ENCODE measurements at places on chromosomes 13 and 19.

DNA sequence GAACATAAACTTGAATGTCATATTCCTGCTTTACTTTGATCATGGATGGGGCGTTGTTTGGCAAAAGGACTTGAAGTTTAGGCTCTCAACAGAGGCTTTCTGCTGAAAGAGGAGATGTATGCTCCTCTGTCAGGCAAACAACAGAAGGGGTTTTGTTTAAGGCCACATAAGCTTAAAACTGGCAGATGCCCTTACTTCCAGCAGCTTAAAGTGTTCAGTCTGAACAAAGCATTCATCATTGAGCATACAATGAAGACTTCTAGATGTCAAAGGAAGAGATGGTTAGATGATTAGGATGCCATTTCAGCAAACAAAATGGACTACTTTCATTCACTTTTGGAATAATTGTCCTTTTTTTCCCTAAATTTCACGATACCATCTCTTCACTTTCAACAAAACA, 484.5 kb downstream of the SLITRK6 start:
- DNase-seq = no peak

- no peak for DNase-seq
These were observed 4.7 kb upstream of the MYBPC2 start for GRCh38 chr19:50427997-50428425.

DNA sequence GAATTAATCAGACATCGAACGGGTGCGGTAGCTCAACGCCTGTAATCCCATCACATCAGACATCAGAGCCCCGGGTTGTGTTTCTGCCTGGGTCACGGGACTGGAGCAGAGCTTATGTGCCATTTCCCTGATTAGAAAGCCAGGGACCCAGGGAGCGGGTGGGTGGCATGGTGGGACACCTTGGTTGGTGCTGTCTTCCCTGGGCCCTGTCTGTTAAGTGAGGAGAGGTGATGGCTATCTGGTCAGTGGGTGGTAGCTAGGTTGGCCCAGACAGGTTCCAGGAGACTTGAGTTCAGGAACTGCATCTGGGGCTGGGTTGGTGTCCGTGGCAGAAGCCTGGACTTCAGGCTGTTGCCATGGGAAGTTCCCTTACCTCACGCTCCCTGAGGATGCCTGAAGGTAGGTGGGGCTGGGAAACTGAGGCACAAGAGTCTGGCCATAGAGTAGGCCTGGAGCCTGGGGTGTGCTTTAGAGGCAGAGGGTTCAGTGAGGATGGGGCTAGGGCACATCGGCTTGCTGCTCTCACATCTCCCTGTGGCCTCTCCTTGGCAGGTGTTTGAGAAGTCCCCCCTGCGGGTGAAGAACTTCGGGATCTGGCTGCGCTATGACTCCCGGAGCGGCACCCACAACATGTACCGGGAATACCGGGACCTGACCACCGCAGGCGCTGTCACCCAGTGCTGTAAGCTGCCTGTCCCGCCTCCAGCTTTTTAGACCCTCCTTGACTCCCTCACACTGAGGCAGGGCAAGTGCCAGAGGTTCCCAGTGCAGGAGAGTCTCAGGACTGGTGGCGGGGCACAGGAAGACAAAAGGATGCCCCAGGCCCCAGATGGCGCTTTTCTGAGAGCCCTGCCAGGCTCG, 2.1 kb downstream of the RPL18A start:
- DNase-seq = no peak

GRCh38 chr19:11137542-11138384, 17.8 kb downstream of the SPC24 start:
- peak; percentile 95 for DNase-seq

DNA sequence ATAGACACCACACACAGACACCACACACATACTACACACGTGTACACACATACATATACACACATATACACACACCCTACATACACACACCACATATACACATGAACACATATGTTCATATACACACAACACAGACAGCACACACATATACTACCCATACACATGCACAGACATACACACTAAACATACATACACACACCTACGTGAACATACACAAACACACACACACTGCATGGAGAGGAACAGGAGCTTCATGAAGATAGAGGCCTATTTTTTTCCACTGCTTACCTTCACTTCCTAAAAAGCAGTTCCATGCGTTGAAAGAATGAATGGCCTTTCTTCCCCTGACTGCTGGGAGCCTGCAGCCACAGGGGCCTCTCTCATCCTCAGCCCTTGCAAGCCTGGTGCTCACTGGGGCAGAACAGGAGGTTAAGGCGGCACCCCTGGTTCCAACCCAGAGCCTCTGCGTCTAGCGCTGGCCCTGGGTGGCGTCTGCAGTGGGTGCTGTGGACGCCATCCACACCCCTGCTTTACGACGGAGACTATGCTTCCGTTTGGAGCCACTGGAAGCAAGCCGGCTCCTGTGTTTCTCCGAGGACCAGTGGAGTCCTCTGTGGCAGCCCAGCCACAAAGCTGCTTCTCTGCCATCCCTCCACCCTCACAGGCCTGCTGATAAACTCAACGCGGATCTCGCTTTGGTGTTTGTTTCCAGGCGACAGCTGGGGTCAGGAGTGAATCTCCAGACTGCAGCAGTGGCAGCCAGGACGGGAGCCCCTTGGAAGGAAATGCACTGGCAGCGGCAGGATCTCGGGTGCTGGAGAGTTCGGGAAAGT, 1.9 kb upstream of the RASA3 start:
- no peak for DNase-seq

DNA sequence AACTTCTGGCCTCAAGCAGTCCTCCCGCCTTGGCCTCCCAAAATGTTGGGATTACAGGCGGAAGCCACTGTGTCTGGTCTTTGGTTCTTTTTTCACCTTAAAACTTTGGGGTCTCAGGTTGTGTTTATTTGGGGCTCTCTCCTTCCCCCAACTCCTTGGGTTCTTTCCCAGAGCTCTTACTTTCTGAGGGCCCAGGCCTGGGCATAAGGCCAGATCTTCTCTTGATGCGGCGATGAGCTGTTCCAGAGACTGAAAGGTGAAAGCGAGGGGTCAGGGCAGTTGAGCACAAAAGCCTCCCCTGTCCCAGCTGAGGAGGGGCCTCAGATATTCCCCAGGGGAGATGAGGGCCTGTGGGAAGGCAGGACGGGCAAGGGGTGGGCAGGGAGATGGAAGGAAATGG, 7.1 kb downstream of the POLR1G start:
- no peak for DNase-seq

DNA sequence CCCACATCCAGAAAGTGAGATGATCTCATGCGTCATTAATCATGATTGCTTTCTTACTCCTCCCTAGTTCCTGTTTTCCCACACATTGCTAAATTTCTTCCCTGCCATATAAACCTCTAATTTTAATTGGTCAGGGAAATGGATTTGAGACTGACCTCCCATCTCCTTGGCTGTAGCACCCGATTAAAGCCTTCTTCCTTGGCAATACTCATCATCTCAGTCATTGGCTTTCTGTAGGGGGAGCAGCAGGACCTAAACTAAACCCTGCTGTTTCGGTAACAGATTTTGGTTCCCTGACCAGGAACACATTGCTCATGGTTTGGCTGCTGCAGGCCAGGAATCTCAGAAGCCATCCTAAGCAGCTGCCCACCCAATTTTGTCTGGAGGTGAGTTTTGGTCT, 61.7 kb downstream of the SPRYD7 start:
- DNase-seq = no peak

DNA sequence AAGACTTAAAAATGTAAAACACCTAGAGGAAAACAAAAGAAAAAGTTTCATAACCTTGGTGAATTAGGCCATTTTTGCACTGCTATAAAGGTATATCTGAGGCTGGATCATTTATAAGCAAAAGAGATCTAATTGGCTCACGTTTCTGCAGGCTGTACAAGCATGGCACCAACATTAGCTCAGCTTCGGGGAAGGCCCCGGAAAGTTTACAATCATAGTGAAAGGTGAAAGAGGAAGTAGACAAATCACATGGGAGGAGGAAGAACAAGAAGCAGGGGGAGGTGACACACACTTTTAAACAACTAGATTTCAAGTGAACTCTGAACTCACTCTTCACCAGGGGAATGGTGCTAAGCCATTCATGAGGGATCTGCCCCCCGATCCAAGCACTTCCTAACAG, 1358.5 kb upstream of the PCDH9 start:
- no peak for DNase-seq

GRCh38 chr19:46033401-46033800, 7.4 kb downstream of the IGFL4 start:
- DNase-seq = no peak

GRCh38 chr13:33953781-33954180, 135.8 kb downstream of the RFC3 start:
- DNase-seq = no peak

GRCh38 chr13:98454389-98454881, 122.5 kb downstream of the STK24 start:
- DNase-seq = no peak

- DNase-seq = no peak
These were observed 87.8 kb downstream of the ANKRD10 start for GRCh38 chr13:110826861-110827672.

- DNase-seq = no peak
These were observed 5.7 kb upstream of the FBXO27 start for GRCh38 chr19:39038098-39038497.

GRCh38 chr19:41192574-41193429, at the start of gene CYP2S1:
TSS of gene CYP2S1 (plus strand) at chr19:41193219. CDS start at chr19:41193265, 46 bp downstream.
- no peak for DNase-seq

GRCh38 chr13:75961911-75962310, 325.8 kb downstream of the LMO7 start:
- no peak for DNase-seq

- DNase-seq = no peak
These were observed 36.7 kb downstream of the LNX2 start for GRCh38 chr13:27583645-27584044.

- DNase-seq = no peak
These were observed 1.4 kb downstream of the PEG3 start for GRCh38 chr19:56838909-56839651.

All from osteocyte (in vitro differentiated cells).